ENCODE measurements at places on chromosomes 7 and 10.

DNA sequence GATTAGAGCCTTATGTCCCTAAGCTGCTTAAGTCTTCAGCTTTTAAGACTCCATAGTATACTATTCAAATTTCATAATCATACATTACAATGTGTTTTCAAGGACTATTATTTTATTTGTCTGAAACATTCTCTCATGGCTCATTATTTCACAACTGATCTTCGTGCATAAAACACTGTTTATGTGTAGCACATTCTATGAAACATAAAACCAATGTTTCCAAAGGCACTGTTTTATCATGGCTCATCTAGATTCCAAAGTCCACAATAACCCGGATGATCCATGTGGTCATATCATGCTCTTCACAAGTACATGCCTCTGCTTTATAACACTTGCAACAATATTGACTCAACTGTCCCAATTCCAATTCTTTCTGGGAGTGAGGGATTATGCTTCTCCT is 806.1 kb downstream of the TNS3 start:
- DNase-seq: no peak

GRCh38 chr7:55512635-55513191 is 59.6 kb downstream of the VOPP1 start:
- DNase-seq: no peak

GRCh38 chr7:159088016-159088865 is 56.4 kb downstream of the VIPR2 start:
- DNase-seq: no peak

DNA sequence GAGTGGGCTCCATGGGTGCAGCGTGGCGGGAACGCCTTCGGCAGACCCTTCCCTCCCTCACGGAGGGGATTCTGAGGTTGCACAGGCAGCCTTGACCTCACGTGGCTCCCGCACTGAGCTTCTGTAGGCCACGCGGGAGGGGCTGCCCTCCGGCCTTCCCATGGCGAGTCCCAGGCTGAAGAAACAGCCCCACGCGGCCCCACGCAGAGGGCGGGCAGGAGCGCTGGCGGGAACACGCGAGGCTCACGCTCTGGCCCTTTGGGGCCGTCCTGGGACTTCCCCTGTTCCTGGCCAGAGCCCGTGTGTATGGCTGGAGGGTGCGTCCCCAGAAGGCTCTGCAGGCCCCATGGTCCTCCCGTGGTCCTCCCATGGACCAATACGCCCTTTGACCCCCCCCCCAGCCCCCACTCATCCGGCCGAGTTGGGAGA is 21.7 kb upstream of the NKX6-2 start:
- DNase-seq: no peak

- DNase-seq: peak; percentile 19
Observed at GRCh38 chr7:140304191-140304799, 94.0 kb downstream of the SLC37A3 start.

DNA sequence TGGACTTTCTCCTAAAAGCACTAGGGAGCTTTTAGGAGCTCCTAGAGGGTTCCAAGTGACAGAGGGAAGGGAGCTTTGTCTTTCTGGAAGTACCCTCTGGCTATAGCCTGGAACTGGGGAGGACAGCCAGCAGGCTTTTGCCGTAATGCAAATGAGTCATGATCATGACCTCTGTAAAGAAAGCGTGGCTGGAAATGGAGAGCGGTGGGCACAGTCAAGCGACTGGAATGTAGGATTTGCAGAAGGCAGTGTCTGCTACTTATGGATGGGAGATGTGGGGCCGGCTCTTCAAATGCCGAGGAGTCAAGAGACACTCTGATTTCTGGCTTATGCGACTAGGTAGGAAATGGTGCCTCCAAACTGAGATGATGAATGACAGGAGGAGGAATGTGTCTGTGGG is 34.6 kb upstream of the PLPP4 start:
- no peak for DNase-seq

- DNase-seq: no peak
Observed at GRCh38 chr10:123642697-123643096, 23.5 kb upstream of the GPR26 start.

- no peak for DNase-seq
Observed at GRCh38 chr7:155254018-155254417, 43.7 kb upstream of the INSIG1 start.

- DNase-seq: no peak
Observed at GRCh38 chr10:76405922-76406321, 974.5 kb downstream of the LRMDA start.

DNA sequence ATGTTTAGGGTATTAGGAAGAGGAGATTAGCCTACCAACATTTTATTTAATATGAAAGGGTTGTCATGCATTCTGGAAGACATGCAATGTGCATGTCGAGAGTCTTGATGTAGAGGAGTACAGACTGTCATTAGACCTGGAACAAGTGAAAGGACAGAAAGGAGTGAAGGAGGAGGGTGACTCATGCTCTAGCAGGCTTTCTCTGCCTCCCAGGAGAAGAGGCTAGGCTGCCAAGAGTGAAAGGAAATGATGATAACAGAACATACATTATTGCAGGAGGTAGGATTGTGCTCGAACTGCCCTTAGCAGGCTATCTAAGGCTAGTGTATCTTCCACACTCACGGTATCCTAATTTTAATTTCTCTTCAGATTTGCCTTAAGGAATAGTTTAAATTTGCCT is 228.8 kb downstream of the EXOC4 start:
- DNase-seq: no peak

DNA sequence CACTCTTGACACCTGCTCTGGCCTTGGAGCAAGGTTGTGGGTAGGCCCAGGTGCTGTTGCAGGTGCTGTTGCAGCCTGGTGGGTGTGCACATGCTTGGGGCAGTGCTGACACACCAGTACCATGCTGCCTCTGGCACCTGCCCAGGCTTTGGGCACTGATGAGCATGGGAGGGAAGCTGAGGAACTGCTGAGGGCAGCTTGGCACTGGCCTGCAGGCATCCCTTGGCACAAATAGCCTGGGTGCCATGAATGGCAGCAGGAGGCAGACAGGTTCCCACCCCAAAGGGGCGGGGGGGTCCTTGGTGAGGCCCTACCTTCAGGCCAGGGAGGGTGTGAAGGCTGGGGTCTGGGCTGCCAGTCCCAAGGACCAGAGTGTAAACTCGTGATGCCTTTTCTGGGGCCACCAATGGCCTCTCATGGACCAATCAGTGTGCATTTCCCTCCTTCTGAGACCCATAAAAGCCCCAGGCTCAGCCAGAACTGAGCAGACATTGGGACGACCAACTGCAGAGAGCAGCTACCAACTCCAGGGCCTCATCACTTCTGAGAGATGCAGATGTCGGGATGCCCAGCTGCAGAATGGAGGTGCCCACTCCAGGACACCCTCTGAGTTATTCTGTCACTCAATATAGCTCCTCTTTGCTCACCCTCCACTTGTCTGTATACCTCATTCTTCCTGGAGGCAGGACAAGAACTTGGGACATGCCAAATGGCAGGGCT is 547.4 kb downstream of the ZWINT start:
- DNase-seq: no peak

- no peak for DNase-seq
Observed at GRCh38 chr10:95273393-95274312, 17.1 kb downstream of the PDLIM1 start.

- no peak for DNase-seq
Observed at GRCh38 chr10:87882555-87883294, 19.3 kb downstream of the PTEN start.

DNA sequence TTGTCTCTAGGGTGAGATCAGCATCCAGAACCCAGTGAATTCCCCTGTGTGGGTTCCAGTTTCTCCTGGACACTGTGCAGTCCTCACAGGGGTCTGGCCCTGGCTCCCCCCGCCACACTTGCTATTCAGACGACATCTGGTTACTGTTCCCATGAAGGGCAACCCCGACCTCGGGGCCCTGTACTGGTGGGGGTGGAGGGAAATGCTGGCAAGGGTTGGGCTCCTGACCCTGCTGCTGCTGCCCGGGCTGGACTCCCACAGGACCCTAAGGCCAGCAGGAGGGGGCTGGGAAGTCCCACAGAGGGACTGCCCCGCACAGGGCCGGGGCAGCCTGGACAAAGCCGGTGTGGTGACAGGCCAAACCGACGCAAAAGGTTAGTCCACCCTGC is 768 bp upstream of the CPA1 start:
- no peak for DNase-seq

DNA sequence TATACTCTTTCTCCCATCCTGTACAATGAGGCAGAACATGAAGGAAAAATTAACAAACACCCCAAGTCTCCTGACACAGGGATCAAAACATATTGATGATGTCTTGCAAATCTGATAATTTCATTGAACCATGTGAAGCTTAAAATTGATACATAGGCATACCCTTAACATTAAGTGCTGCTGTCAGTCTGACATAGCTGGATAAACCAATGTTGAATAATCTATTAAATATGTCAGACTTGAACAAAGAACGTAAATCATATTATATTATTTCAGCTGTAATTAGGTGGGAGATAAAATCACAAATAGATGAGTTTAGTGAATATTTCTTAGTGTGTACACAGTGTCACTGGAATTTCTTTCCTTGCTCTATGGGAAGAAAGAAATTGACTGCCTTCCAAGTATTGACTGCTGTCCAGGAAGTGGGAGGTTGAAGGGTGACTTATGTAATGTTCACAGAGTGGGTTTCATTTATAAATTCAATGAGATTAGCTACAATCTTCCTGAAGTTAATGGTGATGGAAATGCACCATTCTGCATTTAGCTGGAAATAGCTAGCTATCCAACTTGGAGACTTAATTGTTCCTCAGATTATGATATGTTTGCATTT is 170.8 kb downstream of the AUTS2 start:
- no peak for DNase-seq

DNA sequence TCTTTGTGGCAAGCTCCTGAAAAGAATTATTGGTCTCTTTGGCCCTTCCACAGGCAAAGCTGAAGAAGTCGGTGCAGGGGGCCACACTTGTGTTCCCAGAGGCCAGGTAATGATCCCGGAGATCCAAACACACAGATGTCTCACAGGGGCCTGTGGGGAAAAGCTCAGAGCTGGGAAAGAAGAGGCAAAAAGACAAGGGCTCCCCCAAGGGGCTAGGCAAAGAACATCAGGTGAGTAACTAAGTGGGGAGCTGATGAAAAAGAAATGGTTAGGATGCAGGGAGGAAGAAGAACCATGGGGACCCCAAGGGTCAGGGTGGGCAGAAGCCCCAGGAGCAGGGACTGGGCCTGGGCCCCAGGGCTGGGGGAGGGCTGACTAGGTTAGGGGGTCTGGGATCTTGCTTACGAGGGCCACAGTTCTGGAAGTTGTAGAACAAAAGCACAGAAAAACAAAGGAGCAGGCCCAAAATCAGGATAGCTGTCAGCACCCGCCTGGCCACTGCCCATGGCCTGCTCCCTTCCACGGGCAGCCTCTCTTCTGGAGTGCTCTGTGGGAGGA is 1.1 kb downstream of the KEL start:
- DNase-seq: no peak

GRCh38 chr7:145313551-145313950 is 477.7 kb upstream of the TPK1 start:
- DNase-seq: no peak

DNA sequence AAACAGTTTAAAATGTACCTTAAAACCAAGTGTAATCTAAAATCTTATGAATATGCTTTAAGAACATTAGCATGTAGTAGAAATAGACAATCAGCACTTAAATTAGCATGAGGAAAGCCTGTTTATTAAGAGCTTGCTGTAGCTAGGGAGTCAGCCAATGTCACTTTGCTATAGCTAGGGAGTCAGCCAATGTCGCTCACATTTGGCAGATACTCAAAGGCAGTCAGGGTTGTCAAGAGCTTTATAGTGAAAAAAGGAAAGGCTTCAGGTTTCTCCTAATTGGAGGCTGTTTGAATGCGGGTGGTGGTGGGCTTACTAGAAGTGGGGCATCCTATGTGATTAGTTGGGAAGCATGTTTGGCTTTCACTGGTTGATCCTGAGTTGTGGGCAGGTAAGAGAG is 226.2 kb upstream of the DGKB start:
- DNase-seq: no peak

DNA sequence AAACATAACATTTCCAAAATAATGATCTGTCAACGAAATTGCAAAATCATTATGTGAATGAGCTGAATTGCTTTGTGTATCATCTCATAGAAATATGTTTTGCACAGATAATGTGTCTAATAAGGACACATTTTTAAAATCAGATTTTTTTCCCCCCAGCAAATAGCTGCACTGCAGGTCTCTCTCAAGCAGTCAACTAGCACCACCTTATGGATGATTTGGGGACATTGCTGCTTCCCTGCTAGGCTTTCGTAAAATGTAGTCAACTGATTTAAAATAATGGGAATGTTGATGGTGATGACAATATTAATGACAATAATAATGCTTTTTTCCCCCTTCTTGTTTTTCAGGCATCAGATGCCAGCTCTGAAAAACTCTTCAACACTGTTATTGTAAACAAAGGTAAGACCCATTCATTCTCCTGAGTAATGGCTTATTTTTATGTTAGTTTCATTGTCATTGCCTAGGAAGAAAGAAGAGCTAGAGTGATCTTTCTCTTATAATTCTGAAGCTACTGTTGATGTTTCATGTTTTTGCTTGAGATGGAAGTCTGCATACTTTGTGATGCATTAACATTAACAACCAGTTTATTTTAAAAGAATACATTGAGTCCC is 433.6 kb upstream of the GALNT17 start:
- DNase-seq: no peak

GRCh38 chr10:122267849-122268737 is 3.0 kb upstream of the BTBD16 start:
- no peak for DNase-seq

GRCh38 chr7:25907731-25908130 is 244.3 kb upstream of the NFE2L3 start:
- DNase-seq: no peak
